ENCODE measurements at places on chromosomes 7 and 10.
A peak's percentile ranks its signal among the peaks of the same experiment; 100 is the strongest.

DNA sequence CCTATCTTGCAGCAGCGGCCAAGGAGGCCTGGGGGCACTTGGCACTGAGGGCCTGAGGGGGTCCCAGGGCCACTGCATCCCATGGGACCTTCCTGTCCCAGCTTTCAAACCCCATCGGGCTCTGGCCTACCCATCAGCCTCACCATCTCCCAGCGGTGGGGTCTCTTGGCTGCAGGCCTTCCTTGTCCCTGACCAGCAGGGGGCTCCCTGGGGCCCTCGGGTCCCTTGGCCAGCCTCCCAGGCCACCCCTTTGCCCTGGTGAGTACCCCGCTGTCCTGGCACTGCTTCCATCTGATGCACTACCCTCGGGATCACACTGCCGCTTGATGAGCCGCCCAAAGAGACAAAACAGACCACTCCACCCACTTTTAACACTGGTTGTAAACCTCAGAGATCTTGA is 43.5 kb downstream of the YKT6 start:
- peak; percentile 24 for DNase-seq

DNA sequence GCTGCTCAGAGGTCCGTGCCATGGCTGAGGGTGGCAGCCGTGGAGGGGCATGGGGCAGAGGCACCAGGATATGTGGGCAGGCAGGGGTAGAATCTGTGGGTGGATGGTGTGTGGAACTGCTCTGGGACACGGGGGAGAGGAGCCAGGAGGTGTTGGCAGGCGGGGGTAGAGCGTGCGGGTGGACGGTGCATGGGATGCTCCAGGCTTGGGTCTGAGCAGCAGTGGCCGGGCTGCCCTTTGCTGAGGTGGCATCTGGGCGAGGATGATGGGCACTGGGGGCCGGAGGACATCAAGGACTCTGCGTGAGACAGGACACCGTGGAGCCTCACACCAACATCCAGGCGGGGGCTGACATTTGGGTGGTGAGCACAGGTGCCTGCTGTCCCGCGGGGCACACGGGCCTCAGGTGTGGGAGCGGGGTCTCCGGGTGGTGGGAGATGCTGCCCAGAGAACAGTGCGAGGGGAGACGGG is 46.2 kb downstream of the JAKMIP3 start:
- no peak for DNase-seq

- DNase-seq, result peak; percentile 80
Observed at GRCh38 chr10:113056441-113057021, 106.5 kb downstream of the TCF7L2 start.

DNA sequence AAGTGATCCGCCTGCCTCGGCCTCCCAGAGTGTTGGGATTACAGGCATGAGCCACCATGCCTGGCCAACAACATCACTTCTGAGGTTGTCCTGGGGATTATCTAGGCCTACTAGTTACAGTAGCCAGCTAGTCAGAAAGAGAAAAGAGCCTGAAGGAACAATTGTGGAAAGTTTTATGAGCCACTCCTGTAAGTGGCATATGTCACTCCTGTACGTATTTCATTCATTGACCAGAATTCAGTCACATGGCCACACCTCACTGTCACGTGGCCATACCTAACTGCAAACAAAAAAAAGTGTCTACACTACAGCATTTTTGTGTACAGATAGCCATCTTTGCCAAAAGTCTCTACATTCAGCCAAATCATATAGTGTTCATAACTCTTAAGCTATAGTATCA is 85.7 kb downstream of the ANKIB1 start:
- no peak for DNase-seq

- no peak for DNase-seq
Observed at GRCh38 chr7:68748934-68749900, 849.1 kb upstream of the AUTS2 start.

DNA sequence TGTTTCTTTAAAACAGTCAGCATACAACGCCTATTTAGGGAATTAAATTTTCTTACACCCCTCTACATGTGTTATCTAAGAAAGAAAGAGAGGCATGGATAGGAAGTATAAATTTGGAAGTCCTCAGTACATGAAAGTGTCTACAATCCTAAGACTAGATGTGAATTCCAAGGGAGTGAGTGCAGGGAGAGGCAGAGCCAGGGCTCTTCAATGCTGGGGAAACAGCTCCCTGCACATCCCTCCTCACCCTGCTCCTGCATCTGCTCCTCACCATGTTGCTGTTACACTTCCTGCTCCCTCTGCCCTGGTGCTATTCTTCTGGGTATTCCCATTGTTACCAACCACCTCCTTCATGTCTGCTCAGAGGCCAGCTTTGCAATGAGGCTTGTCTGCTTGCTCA is 229.1 kb upstream of the AKR1E2 start:
- no peak for DNase-seq

DNA sequence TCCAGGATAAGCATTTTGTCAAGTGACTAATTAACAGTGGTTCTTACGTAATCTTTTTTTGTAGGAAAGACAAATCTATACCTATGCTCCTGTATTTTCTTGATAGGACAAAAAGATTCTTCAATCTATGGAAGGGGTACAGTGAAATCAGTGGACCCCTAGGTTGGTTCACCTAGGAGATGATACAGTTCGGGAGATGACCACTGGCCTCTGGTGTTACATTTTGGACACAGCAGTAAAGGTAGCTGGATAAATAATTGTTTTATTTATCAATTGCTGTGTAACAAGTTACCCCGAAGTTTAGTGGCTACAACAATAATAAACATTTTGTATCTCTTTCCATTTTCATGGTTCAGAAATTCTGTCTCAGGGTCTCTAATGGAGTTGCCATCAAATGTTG is 288.2 kb upstream of the MAGI2 start:
- DNase-seq, result no peak

GRCh38 chr7:54898659-54899340 is 120.0 kb upstream of the EGFR start:
- DNase-seq, result no peak

DNA sequence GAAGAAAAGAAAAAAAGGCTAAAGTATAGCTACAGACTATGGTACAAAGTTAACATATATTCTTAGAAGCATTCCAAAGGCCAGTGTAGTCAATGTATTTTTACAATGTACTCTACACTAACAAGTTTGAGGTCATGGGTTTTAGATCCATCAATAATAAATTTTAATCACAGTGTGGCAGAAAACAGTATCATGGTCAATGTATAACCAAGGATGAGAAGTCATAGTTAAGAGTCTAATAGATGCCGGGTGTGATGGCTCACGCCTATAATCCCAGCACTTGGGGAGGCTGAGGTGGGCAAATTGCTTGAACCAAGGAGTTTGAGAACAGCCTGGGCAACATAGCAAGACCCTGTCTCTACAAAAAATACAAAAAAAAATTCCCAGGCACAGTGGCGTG is 53.1 kb downstream of the SLC16A12 start:
- DNase-seq, result no peak

- DNase-seq, result no peak
Observed at GRCh38 chr7:118754608-118755007, 530.1 kb downstream of the ANKRD7 start.

- no peak for DNase-seq
Observed at GRCh38 chr7:124351950-124352349, 319.1 kb upstream of the TMEM229A start.

GRCh38 chr10:26557641-26558014 is 119.5 kb downstream of the APBB1IP start:
- peak; percentile 4 for DNase-seq

All from inflammatory macrophage treated with lipopolysaccharide for 4 hours (primary cell).